ENCODE measurements at places on chromosomes 1 and 21. TPM values are rescaled to one million over a fixed set of nuclear protein-coding genes. Genes with fewer than 3 reads are reported as not detected.

KIAA0040 gene
- total RNA-seq, result 0.47 TPM

H3-3A gene
- 371 TPM for total RNA-seq

LRRC38 gene
- total RNA-seq, result not detected

WNT3A gene
- not detected for total RNA-seq

CYP2J2 gene
- total RNA-seq, result 0.47 TPM

RNU1-3 gene
- under 0.01 TPM for total RNA-seq

CELA2A gene
- not detected for total RNA-seq

ZBTB48 gene
- total RNA-seq, result 15.1 TPM

DMRTA2 gene
- total RNA-seq, result 5.8 TPM

AMY2A gene
- not detected for total RNA-seq

CELA3B gene
- total RNA-seq, result not detected

ITLN1 gene
- 0.47 TPM for total RNA-seq

APP gene
- 354 TPM for total RNA-seq

VSIG8 gene
- total RNA-seq, result not detected

PRR9 gene
- total RNA-seq, result not detected

TMEM222 gene
- total RNA-seq, result 16.8 TPM

PPCS gene
- 16.7 TPM for total RNA-seq

HCRTR1 gene
- 1.1 TPM for total RNA-seq

TMEM82 gene
- not detected for total RNA-seq

SELL gene
- total RNA-seq, result 0.47 TPM

KANK4 gene
- 0.47 TPM for total RNA-seq

CLDN17 gene
- not detected for total RNA-seq

All from occipital lobe (tissue), 3 donors.